Neural crest cell (in vitro differentiated cells): ENCODE measurements at places on chromosomes 2 and 18.

GRCh38 chr18:74303936-74304335, 11.7 kb upstream of the C18orf63 start:
- DNase-seq = no peak

DNA sequence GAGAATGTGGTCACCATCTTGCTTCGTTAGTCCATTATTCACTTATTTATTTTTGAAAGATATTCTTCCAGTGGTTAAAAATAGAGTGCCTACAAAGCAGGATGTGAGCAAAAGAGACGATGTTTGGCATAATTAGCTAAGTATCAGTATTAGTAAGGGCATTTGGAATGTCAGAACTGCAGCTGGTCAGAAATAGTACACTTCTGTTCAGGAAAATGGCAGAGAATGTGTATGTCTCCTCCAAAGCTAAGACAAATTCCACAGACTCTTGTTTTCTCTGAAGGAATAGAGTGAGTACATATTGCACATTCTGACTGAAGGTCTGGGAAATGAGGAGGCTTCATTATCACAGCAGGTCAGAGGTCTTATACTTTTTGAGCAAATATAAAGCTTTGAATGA, 209.0 kb downstream of the L3MBTL4 start:
- DNase-seq = no peak

DNA sequence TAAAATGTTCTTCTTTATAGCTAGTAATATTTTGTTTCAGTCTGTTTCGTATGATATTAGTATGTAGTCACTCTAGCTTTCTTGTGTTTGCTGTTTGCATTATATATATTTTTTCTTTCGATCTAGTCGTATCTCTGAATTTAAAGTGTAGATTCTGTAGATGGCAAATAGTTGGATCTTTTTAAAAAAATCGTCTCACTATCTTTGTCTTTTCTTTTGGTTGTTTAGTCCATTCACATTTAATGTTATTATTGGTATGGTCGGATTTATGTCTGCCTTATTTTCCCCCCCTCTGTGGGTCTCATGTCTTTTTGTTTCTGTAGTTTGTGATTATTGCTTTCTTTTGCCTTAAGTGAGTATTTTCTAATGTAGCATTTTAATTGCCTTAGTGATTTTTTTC, 84.3 kb downstream of the AGPS start:
- no peak for DNase-seq

DNA sequence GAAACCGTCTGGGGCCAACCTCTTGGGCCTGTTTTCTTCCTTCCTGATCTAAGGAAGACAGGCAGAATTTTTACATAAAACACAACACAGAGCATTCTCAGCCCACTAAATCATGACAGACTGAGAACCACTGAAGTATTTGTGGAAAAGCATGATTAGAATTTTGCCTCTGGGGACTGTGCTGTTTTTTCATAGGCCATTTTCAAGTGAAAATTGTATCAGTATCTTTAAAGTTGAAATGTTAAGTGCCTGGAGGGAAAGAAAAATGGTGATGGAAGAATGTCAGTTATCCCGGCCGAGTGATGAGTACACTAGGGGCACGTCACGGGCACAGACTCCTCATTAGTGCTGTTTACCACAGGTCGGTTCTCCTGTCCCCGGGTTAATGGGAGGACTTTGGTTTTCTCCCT, 36.9 kb downstream of the EHD3 start:
- no peak for DNase-seq

DNA sequence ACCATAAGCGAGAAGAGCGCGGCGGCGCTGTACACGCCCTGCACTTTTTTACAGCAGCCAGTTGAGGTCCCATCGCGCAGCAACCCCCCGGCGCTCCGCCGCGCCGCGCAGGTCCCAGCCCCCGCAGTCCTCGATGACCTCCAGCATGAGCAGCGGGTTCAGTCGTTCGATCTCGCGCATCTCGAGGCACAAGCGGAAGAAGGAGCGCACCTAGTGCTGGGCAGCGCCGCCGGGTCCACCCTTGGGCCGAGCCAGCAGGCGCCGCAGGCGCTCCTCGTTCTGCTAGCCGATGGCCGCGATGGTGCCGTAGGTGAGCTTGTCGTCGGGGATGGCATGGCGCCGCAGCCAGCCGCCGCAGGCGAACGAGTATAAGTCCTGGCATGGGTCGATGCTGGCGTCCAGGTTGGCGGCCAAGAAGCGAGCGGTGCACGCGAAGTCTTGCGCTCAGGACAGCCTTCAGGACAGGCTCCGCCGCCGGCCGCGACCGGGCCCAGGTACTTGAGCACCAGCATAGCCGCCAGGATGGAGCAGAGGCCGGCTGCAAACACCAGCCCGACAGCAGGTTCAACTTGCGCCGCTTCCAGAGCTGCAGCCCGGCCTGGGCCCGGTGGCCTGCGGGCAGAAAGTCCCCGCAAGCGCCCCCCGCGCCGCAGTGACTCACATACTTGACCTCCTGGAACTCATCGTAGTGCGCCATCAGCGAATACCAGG, 8.3 kb downstream of the ALPP start:
- DNase-seq = no peak
